ENCODE measurements at places on chromosomes 5 and 9.

- H3K27me3 ChIP-seq, result 0 out of 2 replicates have a peak, but pooled peaks cover 3% of the 10 kb centered on the region
- peaks cover 4% of the 10 kb centered on the region for H3K4me1 ChIP-seq
- H3K27ac ChIP-seq, result no peak overlapping the region
These were observed 33.3 kb downstream of the OSMR start for GRCh38 chr5:38879078-38879460.

GRCh38 chr9:107792596-107792995, 303.0 kb upstream of the KLF4 start:
- no peak overlapping the region for H3K27ac ChIP-seq
- DNase-seq, result no peak
- no peaks in the 10 kb centered on the region for H3K4me1 ChIP-seq

DNA sequence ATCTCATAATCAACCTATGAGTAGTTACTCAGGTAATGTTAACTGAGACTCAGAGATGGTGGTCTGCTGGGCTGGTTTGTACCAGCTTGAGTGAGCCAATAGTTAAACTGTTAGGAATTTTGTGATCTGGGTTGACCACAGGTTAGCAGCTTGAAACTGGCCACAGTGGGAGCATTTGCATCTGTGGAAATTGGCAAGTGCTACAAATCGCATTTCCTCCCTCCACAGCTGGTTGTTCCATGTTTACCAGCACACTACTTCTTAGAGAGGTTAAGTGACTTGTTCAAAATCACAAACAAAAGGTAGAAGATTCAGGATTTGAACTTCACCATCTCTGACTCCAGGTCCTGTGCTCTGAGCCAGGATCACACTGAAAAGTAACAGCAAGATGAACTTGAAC, 446.9 kb upstream of the CLINT1 start:
- H3K4me1 ChIP-seq, result no peaks in the 10 kb centered on the region
- H3K36me3 ChIP-seq, result no peaks in the 10 kb centered on the region
- no peak overlapping the region for H3K4me3 ChIP-seq
- H3K27ac ChIP-seq, result no peak overlapping the region

GRCh38 chr9:7615344-7615743, 184.2 kb downstream of the DMAC1 start:
- H3K27me3 ChIP-seq, result no peaks in the 10 kb centered on the region
- H3K36me3 ChIP-seq, result no peaks in the 10 kb centered on the region
- no peaks in the 10 kb centered on the region for H3K4me1 ChIP-seq
- H3K4me3 ChIP-seq, result no peak overlapping the region
- no peak overlapping the region for H3K27ac ChIP-seq
- no peak for DNase-seq

GRCh38 chr5:167312225-167312624, 979.2 kb upstream of the WWC1 start:
- H3K4me1 ChIP-seq, result no peaks in the 10 kb centered on the region
- H3K27ac ChIP-seq, result no peak overlapping the region
- H3K36me3 ChIP-seq, result no peaks in the 10 kb centered on the region
- no peak overlapping the region for H3K4me3 ChIP-seq
- H3K27me3 ChIP-seq, result no peaks in the 10 kb centered on the region
- DNase-seq, result no peak

DNA sequence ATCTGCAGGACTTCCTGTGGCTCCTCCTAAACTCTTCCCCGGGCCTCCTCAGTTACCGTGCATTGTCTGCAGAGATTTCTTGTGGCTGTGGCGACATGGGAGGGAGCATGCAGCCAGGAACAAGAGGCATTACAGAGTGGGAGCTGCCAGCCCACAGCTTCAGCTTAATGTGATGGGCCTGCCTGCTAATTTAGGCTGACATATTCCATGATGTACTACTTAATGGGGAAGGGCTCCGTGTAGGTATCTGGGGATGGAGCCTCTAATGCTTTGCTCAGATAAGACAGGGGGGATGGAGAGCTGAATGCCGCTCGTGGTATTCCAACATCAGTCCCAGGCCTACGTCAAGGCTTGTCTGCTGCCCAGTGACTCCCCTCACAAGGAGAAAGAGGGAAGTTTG, 137.6 kb upstream of the GPR151 start:
- no peak for DNase-seq
- no peak overlapping the region for H3K4me3 ChIP-seq
- H3K36me3 ChIP-seq, result no peaks in the 10 kb centered on the region

Data from Karpas-422 (cell line).